ENCODE measurements at places on chromosomes 12 and 14.

DNA sequence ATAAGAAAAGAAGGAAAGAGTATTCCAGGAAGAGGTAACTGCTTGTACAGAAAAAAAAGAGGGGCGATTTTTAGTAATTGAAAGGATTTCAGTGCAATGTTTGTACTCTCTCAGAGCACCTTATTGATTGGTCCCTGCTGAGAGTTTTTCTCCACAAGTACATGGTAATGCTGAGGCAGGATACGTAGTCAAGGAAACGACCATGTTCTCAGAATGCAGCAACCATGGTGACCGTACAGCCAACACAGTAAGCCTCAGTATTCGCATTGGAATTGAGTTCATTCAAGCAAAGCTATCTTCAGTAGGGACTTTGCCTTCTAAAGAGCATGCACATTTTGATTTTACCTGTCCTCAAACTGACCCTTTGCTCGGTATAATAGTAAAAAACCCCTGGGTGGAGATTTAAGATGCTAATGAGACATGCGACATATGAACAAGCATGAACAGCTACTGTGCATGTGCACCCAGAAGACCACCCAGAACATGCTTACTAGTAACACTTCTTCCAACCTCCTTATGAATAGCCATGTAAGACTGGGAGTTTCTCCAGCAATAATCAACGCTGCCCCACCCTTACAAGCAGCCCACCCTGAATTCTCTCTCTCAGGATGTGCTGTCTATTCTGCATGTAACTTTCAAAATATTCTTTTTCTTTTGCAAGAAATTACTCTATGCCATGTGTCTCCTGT, 6.2 kb upstream of the SLC41A2 start:
- DNase-seq, result no peak

DNA sequence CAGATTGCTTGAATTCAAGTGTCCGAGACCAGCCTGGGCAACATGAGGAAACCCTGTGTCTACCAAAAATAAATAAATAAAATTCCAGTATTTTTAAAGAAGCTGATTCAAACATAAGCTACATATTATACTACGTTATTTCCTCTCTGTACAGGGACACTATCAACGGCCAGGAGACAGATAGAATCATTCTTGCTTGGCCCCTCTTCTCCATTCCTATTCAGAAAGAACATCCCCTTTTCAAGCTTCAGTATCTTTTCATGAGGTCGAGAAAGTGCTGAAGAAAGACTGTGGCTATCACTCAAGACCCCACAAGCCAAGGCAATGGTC, 314 bp upstream of the DHRS7 start:
- DNase-seq, result no peak

DNA sequence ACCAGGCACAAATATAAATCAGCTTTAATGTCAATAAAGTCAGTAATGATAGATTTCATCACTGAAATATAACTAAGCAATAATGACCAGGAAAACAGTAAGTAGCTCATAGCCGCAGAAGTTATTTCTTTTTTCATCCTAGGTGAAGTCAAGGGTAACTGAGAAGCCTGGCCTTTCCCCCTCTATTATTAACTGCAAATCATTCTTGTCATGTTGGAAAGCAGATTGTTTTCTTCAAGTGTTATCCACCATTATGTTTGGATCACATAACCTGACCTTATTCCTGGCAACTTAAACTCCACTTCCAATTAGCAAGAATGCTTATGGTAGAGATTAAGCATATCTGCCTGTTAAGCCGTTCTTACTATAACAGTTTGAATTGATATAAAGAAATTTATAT, 603.4 kb upstream of the FOXG1 start:
- DNase-seq, result no peak

- no peak for DNase-seq
Measured at GRCh38 chr12:42574851-42575266, 14.7 kb downstream of the PRICKLE1 start.

DNA sequence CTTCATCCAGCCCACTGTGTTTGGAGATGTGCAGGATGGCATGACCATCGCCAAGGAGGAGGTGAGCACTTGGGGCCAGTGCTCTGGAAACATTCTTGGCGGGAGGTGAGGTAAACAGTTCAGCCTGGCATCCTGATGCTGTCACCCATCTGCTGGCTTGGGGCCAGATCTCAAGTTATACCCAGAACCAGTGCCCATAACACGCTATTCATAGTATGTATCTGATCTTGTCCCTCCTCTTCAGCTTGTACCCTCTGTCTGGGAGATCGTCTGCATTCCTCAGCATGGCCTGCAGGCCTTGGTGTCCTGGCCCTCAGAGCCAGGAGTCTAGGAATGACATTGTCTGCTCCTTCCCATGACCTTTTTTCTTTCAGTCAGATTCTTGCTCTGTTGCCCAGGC, 31.4 kb downstream of the ALDH2 start:
- no peak for DNase-seq

- no peak for DNase-seq
Measured at GRCh38 chr14:84591827-84592445, 938.0 kb upstream of the FLRT2 start.

DNA sequence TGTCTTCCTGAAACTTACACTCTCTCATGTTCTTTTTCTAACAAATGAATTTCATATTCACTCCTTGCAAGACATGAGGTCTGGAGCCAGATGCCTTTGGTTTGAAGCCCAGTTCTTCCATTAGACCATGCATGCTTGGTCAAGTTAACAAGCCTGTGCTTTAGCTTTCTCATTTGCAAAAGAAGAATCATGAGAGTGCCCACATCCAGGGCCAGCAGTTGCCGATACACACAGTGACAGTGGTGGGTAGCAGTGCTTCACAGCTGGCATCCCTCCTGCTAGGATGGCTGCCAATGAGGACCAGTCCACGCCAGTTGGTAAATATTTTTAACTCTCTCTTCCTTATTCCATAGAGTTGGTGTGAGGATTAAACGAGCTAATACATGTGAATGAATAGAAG, 163.1 kb downstream of the PHLDA1 start:
- DNase-seq, result no peak

DNA sequence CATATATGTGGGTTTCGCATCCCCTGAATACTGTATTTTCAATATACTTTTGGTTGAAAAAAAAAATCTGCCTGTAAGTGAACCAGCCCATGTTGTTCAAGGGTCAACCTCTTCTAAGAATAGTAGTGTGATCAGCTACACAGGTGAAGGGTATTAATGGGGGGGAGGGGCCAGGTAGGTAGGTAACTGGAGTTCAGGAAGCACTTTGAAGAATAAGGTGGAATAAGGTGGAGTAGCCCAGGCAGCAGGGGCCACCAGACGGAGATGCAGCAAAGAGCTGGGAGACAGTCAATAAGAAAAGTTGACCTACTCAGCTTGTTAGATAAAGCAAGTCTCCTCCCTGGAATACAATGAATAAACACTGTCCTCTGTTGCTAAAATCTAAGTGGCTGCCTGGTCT, 9.3 kb downstream of the LDHB start:
- DNase-seq, result no peak

GRCh38 chr12:22069851-22070250, 23.8 kb downstream of the CMAS start:
- no peak for DNase-seq

DNA sequence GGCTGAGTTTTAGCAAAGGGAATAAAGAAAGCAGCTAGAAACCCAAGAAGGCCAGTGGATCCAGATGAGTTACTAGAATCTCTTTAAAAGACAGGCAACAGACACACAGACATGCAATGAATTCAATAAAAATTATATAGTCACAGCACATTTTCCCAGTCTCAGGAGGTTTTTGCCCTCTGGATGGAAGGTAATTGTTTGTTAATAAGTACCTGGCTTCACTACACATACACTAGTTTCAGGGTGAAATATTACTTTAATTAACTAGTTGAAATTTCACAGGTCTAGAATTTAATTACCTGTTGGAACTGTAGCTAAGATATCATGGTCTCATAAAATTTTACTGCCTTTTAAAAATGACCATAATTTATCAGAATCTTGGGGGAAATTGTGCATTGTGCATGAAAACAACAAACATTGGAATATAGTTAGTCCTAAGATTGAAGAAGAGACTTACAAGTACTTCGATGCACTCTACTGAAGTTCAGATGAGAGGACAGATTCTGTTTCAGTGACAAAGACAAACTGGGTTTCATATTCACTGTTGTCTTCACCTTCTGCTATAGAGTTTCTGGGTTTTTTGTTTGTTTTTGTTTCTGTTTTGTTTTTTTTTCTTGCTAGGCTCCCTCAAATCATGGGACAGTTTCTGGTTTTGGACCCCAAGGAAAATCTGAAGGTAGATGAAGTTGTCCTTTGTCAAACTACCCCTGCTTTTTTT, 277.0 kb upstream of the GARIN6 start:
- no peak for DNase-seq

GRCh38 chr12:571795-572531, 91.3 kb downstream of the NINJ2 start:
- no peak for DNase-seq

DNA sequence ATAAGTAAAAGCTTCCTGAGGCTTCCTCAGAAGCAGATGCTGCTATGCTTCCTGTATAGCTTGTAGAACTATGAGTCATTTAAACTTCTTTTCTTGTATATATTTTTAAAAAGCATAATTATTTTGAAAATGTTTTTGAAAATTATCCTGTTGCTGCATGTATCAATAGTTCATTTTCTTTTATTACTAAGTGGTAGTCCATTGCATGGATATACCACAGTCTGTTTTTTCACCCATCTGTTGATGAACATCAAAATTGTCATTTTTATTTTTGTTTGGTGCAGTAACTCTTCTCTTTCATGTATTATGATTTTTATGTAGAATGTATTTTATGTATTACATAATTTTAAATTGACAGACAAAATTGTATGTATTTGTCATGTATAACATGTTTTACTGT, 81.4 kb downstream of the TMTC3 start:
- no peak for DNase-seq

DNA sequence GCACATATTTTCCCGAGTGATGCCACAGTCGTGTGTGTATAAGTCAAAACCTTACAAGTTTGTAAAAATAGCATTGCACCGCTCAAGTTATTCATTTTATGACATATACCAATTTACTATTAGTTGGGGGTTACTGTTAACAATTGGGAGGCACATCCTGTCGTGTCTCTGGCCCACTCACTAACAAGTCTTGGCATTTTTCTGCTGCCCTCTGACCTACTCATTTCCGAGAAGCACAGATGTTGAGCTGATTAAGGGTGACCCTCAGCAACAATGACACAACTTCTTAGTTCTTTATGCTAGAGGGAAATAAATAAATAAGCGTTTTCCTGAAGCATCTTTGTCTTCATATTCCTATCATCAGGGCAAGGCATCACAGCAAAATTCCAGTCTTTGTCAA, 6.8 kb upstream of the ATG14 start:
- no peak for DNase-seq

DNA sequence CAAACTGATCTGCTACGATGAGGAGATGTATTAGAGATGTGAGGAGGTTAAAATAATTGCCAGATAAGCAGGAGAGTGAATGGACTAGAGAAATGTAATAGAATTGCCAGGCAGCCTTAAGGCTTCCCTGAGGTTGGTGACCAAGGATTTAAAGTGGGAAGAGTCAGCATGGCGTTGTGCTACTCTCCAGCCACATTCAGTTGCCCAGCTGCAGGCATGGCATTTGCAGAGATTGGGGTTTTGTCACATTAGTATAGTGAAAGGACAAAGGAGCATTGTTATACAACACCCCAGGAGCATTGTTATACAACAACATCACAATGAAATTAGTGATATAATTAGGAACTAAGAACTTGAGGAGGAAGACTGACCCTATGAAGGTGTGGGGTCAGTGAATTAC, 31.7 kb downstream of the MARK3 start:
- DNase-seq, result no peak

GRCh38 chr12:119241049-119241448, 62.3 kb downstream of the HSPB8 start:
- no peak for DNase-seq

- DNase-seq, result no peak
Measured at GRCh38 chr12:60148109-60148508, 552.3 kb downstream of the SLC16A7 start.

GRCh38 chr14:103742499-103743255, 27.1 kb downstream of the ZFYVE21 start:
- DNase-seq, result no peak

GRCh38 chr12:72075891-72076557, 137.4 kb downstream of the TPH2 start:
- DNase-seq, result no peak

DNA sequence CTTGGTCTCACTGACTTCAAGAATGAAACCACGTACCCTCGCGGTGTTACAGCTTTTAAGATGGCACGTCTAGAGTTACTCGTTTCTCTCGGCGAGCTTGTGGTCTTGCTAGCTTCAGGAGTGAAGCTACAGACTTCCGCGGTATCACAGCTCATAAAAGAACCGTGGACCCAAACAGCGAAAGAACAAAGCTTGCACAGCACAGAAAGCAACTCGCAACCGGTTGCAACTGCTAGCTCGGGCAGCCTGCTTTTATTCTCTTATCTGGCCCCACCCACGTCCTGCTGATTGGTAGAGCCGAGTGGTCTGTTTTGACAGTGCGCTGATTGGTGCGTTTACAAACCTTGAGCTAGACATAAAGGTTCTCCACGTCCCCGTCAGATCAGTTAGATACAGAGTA, 4.2 kb upstream of the CLEC4C start:
- DNase-seq, result no peak

GRCh38 chr12:14186193-14186502, 179.3 kb upstream of the ATF7IP start:
- no peak for DNase-seq

GRCh38 chr14:45728434-45729225, 475.6 kb upstream of the MIS18BP1 start:
- no peak for DNase-seq

All from stimulated activated CD8-positive, alpha-beta memory T cell treated with anti-CD3 and anti-CD28 coated beads, Interleukin-12 subunit alpha, Interleukin-12 subunit beta, amount 100 ng/mL, for 1 hour (primary cell).